ENCODE measurements at places on chromosomes 5 and 9.

- no peak for DNase-seq
Observed at GRCh38 chr5:36529142-36529541, 77.3 kb upstream of the SLC1A3 start.

GRCh38 chr5:82164176-82164976 lies 113.8 kb downstream of the RPS23 start:
- no peak for DNase-seq

- no peak for DNase-seq
Observed at GRCh38 chr9:136673088-136673974, 10.6 kb downstream of the EGFL7 start.

- no peak for DNase-seq
Observed at GRCh38 chr5:151630088-151630487, 39.0 kb upstream of the FAT2 start.
